Caki2 (cell line): ENCODE measurements at places on chromosomes 5 and 9. TPM values are rescaled to one million over a fixed set of nuclear protein-coding genes. Genes with fewer than 3 reads are reported as not detected.
A peak's percentile ranks its signal among the peaks of the same experiment; 100 is the strongest.

DNA sequence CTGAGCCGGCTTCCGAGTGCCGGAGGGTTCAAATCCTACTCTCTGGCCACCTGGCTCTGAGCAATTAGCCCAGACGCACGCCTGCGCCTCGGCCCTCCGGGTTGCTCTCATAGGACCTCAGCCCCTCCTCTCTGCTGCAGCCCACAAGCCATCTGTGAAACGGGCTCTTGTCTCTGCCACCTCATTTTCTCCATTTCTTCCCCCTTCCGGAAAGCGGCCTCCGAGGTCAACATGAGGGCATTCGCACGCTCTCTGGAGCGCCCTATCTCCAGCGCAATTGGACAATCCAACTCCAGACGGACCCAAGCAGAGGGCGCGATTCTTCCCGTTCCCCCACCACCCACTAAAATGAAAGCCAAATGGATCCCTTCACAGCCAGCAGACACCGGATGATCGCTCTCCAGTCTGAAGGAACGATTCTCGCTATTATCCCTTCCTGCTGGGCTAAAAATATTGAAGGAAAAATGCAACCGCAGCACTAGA, 41.5 kb downstream of the VAV2 start:
- no peak for DNase-seq

GRCh38 chr9:81787747-81788632, 98.6 kb upstream of the TLE1 start:
- peak; percentile 57 for DNase-seq

GRCh38 chr9:87139099-87139730, 191.9 kb upstream of the GAS1 start:
- no peak for DNase-seq

- no peak for DNase-seq
Measured at GRCh38 chr5:137605411-137605810, 106.3 kb upstream of the SPOCK1 start.

GRCh38 chr9:136642439-136642921, 20.2 kb upstream of the EGFL7 start:
- no peak for DNase-seq

DNA sequence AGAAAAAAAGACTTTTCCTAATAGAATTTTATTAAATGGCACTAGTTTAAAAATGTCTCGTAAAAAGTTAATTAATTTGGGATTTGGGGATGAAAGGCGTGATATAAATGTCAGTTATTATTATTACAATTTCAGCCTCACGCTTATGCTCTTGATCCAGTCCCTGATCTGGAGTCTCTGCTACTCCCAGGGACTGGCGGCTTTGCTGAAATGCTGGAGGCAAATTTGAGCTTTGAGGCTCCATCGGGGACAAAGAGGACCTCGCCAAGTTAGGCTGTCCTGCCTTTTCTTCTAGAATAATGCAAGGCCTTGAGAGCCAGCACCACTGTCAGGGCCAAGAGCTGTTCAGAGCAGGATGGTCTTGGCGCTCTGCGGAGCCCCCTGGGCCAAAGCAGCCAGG, 69.7 kb downstream of the ZNF618 start:
- no peak for DNase-seq

- no peak for DNase-seq
Measured at GRCh38 chr9:114880291-114880745, 50.1 kb downstream of the TNFSF8 start.

DNA sequence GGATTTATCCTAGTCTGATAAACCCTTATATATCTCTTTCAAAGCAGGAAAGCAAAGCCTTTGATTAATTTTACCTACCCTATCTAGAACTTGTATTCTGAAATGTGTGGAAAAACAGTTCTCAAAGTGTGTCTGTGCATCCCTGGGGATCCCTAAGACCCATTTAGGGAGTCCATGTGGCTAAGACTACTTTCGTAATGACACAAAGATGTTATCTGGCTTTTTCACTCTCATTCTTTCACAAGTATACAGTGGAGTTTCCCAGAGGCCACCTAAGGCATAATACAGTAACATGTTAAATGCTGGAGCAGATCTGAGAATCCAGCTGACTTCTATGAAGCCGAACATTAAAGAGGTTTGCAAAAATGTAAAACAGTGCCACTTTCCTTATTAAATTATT, 54.3 kb upstream of the TNFSF15 start:
- no peak for DNase-seq

DNA sequence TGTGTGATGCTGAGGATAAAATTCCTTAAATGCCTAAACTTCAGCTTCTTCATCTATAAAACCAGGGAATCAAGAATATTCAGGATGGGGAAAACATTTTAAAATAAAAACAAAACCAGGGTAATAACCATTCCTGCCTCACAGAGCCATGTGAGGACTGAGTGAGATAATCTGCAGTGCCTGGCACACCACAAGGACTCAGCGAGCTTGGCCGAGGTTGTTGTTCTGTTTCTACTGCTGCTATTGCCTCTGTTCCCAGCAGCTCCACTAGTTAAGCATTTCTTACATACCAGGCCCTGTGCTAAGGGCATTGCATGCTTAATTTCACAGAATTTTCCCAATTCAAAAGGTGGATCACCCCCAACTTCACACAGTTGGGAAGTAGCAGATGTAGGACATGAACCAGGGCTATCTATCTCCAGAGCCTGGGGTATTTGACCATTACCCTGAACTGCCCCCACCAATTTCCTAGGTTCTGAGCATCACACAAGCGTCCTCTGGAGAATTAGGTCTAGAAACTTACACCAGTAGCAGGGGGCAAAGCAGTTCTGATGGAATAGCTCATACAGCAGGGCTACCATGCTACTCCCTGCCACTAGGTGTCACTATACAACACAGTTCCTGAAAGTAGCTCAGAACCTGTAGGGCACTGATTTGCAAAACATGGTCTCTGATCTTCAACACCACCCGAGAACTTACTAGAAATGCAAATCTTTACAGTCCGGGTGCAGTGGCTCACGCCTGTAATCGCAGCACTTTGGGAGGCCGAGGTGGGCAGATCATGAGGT, 74.3 kb downstream of the LRSAM1 start:
- DNase-seq, result no peak

DNA sequence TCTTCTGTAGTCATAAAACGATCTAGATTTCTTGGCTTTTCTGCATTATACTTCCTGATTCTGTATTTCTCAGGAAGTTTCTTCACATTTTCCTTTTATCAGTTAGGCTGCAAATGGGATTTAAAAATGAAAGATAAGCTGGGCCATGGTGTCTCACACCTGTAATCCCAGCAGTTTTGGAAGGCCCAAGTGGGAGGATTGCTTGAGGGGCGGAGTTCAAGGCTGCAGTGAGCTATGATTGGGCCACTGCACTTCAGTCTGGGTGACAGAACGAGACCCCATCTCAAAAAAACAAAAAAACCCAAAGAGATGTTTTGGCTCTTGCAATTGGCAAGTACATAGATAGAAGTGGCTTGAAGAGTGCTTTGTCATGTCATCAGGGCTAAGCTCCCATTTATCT, 26.2 kb upstream of the APC start:
- DNase-seq, result no peak

DNA sequence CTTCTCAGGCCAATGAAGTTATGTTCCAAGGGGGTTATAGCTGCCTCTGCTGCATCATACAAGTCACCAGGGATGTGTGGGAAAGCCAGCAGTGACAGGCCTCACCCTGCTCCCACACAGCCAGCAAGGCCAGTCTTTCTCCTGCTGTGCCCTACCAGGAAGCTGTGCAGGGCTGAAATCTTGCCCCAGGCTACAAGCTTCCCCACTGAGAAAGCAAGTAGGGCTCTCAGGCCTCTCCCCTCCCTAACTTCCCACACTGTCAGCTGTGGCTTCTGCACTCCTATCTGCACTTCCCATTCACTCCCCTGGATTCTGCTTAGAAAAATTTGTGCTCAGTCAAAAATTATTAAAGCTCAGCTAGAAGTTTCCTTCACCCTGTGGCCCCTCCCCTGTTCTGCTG, 611.2 kb upstream of the ZNF608 start:
- no peak for DNase-seq

GRCh38 chr5:177373806-177374205, 10.4 kb upstream of the SLC34A1 start:
- no peak for DNase-seq

- no peak for DNase-seq
Measured at GRCh38 chr5:115160975-115161475, 8.7 kb downstream of the TRIM36 start.

GRCh38 chr9:28696960-28697359, 1123.7 kb upstream of the C9orf72 start:
- no peak for DNase-seq

GRCh38 chr5:178434851-178435250, 155.3 kb downstream of the COL23A1 start:
- DNase-seq, result no peak

- no peak for DNase-seq
Measured at GRCh38 chr5:133828722-133829121, 139.7 kb downstream of the C5orf15 start.

GRCh38 chr5:2302169-2302568, 419.4 kb upstream of the IRX4 start:
- DNase-seq, result no peak

DNA sequence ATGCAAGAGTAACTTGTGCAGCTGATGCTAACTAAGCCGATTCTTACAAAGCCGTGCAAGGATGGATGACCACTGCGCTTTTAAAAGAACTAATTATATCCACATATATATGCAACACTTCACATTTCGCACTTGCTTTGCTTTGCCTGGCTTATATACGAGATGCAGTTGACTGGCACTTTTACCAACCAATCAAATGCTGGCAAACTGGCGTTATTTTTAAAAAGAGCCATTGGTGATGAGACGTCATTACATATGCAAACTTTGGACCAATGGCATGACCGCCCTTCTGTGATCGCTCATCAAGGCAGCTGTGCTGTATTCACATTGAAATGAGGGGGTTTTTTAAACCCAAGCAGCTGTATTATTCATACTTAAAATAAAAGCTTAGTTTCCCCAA, 1147.7 kb upstream of the WWC1 start:
- no peak for DNase-seq

GRCh38 chr9:125484350-125485282, 222.4 kb downstream of the MAPKAP1 start:
- DNase-seq, result peak; percentile 48

DNA sequence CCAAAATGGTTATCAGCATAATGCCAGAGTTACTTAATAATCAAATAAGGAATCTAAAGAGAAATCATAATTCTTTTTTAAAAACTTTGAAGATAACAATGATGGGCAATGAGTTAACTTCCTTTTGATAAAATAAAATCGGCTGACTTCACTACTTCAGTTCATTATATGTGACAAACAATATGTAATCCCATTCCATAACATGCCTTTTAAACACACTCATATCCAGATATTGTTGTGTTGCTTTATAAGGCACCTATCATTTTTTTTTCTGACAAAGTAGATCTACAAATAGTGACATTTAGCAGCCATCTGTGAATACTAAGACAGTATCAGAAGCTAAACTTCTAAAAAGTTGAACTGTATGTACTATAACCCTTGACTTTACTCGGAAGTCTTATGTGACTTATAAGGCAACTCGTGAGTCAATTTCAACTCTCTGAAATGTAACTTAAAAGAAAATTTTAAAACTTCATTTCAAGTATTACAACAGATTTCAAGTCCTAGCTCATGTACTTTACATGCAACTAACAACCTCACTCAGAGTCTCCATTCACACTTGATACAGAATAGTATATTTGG, 7.5 kb downstream of the ADAMTS6 start:
- no peak for DNase-seq

Gene SMIM33
- total RNA-seq, result not detected in 2 replicates

Gene CSF1R
- not detected in 2 replicates for total RNA-seq

Gene SGCD
- not detected in 2 replicates for total RNA-seq

Gene PCDHGA7
- total RNA-seq, result not detected in 2 replicates

Gene ARAP3
- 10.6 and 11.8 TPM in 2 replicates for total RNA-seq

Gene ZNF346
- 23.8 and 26.0 TPM in 2 replicates for total RNA-seq

Gene SLC27A4
- total RNA-seq, result 18.8 and 22.0 TPM in 2 replicates

Gene TAF11L10
- total RNA-seq, result not detected in 2 replicates

Gene IFNB1
- not detected in 2 replicates for total RNA-seq

Gene ADAMTSL1
- total RNA-seq, result not detected in 2 replicates

Gene PHF24
- 0.07 and 0.20 TPM in 2 replicates for total RNA-seq

Gene PCDHGB2
- 0.34 TPM in 1 of 2 replicates, not detected in the other for total RNA-seq

Gene LTC4S
- total RNA-seq, result 1.3 TPM in 1 of 2 replicates, not detected in the other

Gene SH3GL2
- not detected in 2 replicates for total RNA-seq
